ENCODE measurements at places on chromosomes 16 and 17.

DNA sequence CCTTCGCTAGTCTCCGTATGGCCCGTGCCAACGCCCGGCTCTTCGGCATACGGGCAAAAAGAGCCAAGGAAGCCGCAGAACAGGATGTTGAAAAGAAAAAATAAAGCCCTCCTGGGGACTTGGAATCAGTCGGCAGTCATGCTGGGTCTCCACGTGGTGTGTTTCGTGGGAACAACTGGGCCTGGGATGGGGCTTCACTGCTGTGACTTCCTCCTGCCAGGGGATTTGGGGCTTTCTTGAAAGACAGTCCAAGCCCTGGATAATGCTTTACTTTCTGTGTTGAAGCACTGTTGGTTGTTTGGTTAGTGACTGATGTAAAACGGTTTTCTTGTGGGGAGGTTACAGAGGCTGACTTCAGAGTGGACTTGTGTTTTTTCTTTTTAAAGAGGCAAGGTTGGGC lies 2.5 kb downstream of the RPL13 start:
- no peak for DNase-seq

DNA sequence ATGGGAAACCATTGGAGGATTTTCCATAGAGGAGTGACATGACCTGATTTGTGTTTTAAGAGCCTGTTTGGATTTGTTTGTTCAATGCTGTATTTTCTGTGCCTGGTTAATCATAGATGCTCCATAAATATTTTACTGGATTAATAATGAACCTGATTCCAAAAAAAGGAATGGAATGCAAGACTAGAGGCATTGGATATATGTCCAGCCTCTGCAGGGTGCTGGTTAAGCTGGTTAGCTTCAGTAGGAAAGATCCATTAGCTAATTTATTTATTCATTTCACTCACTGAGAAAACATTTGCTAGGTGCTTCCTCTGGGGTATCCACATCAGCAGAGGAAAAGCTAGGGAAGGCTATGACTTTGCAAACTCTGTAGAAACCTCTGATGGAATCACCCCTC lies 57.7 kb downstream of the SHISA9 start:
- DNase-seq = no peak

GRCh38 chr16:14337303-14338191 lies 266.4 kb downstream of the MRTFB start:
- DNase-seq = no peak

DNA sequence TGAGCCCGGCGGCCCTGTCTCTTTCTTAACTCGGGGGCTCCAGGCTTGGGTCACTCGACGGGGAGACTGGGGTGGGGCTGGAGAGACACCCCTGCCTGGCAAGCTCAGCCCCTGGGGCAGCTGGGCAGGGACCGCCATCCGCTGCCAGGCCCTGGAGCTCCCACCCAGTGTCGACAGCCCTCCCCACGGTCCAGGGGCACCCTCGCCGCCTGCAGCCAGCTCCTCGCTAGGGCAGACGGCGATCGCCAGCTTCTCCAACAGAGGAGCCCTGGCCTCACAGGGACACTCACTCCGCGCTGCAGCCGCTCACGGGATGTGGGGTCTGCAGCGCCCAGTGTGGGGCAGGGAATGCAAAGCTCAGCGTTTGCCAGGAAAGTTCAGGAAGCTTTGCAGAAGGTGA lies 16.0 kb upstream of the APRT start:
- DNase-seq = no peak

- peak; percentile 45 for DNase-seq
Observed at GRCh38 chr17:79933863-79934652, 94.8 kb upstream of the CBX4 start.

GRCh38 chr17:5418858-5419355 lies 555 bp downstream of the NUP88 start:
- DNase-seq = no peak

DNA sequence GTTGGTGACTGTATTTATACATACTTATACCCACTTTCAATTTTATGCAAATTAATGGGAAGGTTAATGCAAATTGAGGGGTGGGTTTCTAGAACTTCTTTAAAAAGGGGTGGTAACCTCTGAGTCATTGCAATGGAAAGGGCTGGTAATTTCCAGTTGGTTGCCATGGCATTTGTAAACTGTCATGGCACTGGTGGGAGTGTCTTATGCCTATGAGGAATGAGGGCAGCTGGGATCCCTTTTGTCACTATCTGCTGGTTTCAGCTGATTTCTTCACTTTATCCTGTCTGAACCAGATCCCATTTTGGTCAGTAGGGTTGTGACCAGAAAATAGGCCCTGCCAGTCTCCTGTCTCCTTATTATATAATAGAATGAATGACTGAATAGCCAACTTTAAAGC lies 1006.7 kb upstream of the GOT2 start:
- DNase-seq = no peak

GRCh38 chr16:85206472-85207356 lies 94.4 kb upstream of the CIBAR2 start:
- DNase-seq = no peak

GRCh38 chr17:79154951-79155585 lies 80.4 kb downstream of the ENGASE start:
- DNase-seq = no peak

GRCh38 chr17:67082107-67082506 lies 37.8 kb downstream of the CACNG1 start:
- no peak for DNase-seq

DNA sequence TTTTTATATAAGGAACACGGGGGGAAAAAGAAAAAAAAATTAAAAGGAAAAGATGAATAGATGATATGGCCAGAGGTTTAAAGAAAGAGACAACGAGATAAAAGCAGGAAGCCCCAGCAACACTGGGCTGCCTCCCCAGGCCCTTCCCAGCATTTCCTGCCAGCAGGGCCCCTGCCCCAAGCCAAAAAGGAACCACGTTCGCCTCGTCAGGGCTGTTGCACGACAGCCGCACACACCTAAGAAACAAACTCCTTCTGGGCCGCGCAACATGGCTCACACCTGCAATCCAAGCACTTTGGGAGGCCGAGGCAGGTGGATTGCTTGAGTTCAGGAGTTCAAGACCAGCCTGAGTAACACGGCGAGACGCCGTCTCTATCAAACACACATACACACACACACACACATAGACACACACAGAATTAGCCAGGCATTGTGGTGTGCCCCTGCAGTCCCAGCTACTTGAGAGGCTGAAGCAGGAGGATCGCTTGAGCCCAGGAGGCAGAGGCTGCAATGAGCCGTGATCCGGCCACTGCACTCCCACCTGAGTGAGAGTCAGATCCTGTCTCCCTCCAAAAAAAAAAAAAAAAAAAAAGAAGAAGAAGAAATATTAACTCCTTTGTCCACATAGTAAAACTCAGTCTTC lies 83.0 kb downstream of the ANKRD11 start:
- no peak for DNase-seq

DNA sequence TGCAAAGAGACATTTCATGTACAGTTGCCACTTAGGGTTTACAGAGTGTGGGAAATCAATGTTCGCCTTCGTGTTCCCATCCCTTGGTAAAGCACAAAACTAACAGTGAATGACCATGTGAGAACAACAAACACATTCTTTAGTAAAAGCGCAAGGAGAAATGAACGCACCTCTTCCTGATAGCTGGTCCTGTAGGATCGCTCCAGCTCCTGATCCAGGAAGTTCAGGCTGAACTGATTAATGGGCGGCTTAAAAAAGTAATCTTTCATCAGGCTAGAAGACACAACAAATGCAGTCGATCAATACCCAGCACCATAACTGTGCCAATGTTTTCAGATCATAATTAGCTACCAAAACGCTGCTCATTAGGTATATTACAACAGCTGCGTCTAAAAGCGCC lies 108.3 kb upstream of the CREBBP start:
- no peak for DNase-seq

GRCh38 chr17:51006601-51007000 lies 114.1 kb downstream of the SPAG9 start:
- no peak for DNase-seq

DNA sequence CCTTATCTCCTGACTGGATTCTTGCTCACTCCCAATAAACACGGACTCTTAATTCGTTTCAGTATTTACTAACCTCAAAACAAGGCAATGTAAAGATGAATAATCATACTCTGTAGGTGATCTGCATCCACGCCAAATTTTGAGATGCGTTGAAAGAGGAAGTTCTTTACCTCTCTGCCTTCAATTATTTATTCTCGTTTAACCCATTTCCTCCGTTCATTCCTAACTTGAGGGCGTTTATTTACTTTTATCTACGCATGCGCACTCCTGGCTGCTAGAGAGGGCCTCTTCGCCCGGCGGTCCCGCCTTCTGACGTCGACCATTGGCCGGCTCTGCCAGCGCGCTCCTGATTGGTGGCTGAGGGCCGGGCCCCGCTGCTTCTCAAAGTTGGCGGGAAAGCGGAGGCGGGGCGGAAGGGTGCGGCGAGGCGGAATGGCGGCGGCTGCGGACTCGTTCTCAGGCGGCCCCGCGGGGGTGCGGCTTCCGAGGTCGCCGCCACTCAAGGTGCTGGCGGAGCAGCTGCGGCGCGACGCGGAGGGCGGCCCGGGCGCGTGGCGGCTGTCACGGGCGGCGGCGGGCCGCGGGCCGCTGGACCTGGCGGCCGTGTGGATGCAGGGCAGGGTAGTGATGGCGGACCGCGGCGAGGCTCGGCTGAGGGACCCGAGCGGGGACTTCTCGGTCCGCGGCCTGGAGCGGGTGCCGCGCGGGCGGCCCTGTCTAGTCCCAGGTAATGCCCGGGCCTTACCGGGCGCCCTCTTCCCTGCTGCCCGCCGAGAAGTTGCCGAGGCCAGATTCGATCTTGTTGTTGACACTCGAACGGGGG lies at the start of gene RMI2:
TSS of gene RMI2 (plus strand) at position 420 of the 823 bp plus-strand sequence. CDS start at position 433, 13 bp downstream.
- peak; percentile 100 for DNase-seq

DNA sequence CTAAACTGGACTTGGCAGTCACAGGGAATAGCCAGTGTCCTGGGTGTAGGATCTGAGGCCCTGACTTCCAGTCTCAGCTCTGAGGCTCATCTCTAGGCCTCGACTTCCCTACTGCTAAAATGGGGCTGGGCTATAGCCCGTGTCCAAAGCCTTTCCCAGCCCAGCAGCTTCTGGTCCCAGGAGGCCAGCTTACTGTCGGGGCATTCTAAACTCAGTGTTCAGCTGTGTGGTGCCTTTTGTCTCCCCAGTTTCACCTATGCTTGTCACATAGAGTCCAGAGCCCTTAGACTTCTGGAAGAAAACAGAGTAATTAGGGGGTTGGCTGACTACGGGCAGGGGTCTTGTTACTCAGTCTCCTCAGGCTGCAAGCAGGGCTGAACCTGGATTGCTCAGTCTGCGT lies 94.8 kb downstream of the WSCD1 start:
- no peak for DNase-seq

GRCh38 chr17:43877031-43877430 lies 30.1 kb downstream of the CD300LG start:
- no peak for DNase-seq

DNA sequence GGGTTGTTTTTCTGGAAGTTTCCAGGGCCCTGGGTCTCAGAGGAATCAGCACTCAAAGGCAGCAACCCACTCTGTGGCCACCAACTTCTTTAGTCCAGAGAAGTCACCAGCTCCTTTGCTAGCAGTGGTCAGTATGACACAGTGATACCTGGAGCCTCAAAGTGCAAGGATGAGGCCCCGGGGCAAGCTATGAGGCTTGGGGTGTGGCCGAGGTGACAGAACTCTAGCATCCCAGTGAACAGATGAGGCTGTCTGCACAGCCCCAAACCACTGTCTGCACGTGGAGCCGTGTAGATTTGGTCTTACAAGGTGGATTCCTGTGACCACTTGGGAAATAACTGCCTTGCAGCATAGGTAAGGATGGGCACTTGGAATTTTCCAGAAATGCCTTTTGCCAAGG lies 24.9 kb downstream of the TEKT5 start:
- no peak for DNase-seq

DNA sequence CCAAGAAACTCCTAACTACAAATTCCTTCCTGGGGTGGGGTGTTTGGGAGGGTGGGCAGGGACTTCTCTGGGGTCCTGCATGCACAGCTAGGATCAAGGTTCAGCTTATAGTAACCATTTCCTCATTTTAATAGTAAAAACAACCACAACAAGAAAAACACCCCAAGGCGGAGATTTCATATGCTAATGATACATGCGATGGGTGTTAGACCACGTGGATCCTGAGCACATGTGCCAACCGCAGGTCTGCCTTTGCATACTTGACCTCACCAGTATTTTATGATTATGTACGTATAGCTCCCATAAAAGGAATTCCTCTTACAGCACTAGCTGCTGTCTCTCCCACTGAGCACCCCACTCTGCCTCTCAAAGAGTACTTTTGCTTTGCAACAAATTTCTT lies 1.9 kb downstream of the KRTAP4-11 start:
- peak; percentile 56 for DNase-seq

DNA sequence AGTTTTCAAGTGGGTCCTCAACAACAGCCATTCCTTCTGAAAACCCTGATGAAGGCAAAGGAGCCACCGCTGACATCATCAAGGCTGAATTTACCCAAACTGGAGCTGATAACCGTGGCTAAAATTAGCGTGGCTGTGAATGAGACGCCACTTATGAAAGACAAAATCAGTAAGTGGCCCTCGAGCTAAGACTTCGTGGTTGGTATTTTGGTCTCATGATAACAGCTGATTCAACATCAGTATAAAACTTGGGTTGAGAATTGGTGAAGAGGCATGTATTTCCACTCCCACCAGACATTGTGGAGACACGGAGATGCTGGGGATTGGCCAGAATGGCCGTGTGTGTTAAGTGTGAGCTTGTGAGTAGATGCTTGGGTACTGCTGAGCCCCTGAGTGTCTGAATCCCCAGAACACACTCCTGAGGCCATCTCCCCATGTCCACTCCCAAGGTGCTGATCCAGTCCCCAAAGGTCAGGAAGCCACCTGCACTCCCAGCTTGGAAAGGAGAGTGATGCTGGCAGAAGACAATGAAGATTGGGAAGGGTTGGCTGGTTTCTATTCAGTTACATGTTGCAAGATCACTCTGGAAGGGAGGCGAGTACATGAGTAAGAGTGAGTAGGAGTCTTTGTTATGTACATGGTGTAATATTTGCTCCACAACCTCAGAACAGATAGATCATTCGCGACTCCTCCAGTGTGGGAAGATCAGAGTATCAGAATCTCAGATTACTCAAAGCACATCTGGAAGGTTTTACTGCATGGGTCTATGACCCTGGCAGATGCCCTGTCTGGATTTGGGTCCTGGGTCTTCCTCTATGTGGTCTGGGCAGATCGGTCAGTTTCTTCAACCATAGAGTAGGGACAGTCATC lies 207.7 kb downstream of the HS3ST3A1 start:
- DNase-seq = no peak

DNA sequence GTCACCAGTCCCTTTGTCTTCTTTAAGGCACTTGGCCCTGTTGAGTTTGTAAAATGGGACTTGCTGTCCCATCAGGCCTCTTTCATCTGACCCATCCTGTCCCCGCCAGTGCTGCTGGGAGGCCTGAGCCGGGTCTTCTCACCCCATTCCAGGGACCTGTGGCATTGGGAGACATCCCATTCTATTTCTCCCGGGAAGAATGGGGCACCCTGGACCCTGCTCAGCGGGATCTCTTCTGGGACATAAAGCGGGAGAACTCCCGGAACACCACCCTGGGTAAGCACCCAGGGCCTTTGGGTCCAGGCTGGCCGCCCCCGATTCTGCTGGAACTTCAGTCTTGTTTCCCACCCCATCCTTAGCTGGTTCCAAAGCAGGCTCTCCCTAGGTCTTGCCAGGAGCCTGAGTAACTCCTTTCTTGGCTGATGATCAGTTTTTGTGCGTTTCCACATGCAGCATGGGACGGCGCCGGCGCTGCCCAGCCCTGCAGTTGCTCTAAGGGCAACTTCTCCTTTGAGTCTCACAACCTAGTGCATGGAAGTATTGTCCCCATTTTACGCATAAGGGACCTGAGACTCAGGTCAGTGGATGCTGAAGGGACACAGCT lies 4.1 kb downstream of the ZNF213 start:
- DNase-seq = no peak

All from T47D (cell line).